ENCODE measurements at places on chromosomes 7 and 10.

- no peak for DNase-seq
These were observed 695.6 kb downstream of the PARD3 start for GRCh38 chr10:34119456-34119855.

- no peak for DNase-seq
These were observed 7.1 kb downstream of the CLCN1 start for GRCh38 chr7:143322760-143323633.

- no peak for DNase-seq
These were observed 57.9 kb downstream of the ZNF438 start for GRCh38 chr10:30973737-30974136.

GRCh38 chr7:132758986-132759385 lies 182.7 kb upstream of the PLXNA4 start:
- no peak for DNase-seq

Data from activated CD4-positive, alpha-beta T cell treated with anti-CD3 and anti-CD28 coated beads, Interleukin-2, amount 50 U/mL, for 4 hours (primary cell).